ENCODE measurements at places on chromosomes 12 and 14.
A peak's percentile ranks its signal among the peaks of the same experiment; 100 is the strongest.

GRCh38 chr14:32808644-32809043, 130.0 kb upstream of the NPAS3 start:
- DNase-seq = no peak

DNA sequence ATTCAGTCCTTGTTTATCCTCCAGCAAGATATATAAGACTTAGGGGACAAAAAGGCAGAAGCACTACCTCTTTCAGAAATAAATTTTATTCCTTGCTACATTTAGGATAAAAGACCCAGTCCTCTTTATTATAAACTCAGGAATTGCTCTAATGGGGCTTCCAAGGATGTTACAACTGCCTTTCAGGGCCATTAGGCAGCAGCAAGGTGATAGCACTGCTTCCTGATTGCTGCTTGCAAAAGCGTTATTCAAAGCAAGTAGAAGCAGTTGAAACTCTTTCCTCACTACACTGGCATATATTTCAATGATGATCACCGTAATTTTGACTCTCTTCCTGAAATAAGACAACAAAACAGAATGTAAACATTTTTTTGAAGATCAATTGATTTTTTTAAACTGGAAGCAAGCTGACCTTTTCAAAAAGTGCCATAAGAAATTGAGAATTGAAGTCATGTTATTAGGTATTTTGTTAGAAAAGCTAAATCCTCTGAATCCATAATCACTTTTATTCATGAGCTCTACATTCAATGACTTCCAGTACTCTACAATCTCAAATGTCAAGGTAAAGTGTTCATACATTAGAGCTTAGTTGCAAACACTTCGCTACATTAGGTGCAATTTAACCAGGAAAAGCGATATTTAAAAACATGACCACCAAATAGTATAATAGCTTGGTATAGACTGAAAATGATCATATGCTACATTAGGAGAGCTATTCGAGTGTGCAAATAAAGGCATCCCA, 233.4 kb upstream of the SYT10 start:
- no peak for DNase-seq

DNA sequence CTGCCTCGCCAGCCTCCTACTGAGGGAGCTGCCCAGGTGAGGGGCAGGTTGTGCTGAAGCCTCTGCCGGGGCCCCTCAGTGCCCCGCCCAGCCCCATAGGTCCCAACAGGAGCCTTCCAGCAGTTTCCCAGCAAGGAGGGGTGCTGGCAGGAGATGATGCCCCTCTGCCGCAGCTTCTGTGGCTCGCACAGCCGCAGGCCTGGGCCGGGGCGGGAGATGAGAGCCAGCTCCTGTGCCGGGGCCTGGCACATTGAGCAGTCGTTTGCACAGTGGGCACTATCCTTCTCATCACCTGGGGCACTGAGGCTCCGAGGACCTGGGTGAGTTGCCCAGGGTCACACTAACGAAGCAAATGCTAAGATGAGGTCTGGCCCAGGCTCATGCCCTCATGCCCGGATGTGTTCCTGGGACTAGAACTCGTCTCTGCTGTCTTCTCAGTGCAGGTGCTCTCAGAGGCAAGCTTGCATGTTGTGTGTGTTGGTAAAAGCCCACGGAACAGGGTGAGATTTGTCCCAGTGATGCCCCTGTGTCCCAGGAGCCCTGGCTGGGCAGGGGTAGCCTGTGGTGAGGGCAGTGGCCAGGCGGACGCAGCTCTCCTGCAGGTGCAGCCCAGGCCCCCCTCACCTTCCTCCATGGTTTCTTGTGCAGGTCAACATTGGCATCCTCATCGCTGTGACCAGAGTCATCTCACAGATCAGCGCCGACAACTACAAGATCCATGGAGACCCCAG, 177.5 kb downstream of the ADGRD1 start:
- DNase-seq = no peak

DNA sequence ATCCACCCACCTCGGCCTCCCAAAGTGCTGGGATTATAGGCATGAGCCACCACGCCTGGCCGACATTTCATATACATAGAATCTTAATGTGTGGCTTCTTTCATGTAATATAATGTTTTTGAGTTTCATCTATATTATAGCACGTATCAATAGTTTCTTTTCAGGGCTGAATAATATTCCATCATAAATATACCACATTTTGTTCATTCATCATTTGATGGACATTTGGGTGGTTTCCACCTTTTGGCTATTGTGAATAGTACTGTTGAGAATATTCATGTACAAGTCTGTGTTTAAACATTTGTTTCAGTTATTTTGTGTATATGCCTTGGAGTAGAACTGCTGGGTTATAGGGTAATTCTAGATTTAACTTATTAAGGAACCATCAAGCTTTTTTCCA, 12.0 kb downstream of the ACVR1B start:
- no peak for DNase-seq

DNA sequence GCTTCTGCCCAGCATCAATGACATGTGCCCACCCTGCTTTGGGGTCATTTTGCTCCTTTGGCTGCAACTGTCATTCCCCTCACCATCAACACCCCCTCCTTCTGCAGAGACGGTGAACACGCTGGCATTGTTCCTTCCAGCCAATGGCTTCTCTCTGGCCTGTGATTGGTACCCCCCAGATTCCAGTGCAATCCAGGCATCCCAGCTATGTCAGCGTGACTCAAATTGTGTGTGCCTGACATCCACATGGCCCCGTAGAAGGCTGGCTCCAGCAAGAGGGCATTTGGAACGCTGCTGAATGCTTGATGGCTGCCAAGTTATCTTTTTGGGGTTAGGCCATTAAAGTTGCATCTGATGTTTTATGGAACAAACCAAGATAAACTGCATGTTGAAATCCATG, 21.0 kb upstream of the CCND2 start:
- DNase-seq = no peak

- no peak for DNase-seq
These were observed 49.2 kb upstream of the LTA4H start for GRCh38 chr12:96084624-96085023.

DNA sequence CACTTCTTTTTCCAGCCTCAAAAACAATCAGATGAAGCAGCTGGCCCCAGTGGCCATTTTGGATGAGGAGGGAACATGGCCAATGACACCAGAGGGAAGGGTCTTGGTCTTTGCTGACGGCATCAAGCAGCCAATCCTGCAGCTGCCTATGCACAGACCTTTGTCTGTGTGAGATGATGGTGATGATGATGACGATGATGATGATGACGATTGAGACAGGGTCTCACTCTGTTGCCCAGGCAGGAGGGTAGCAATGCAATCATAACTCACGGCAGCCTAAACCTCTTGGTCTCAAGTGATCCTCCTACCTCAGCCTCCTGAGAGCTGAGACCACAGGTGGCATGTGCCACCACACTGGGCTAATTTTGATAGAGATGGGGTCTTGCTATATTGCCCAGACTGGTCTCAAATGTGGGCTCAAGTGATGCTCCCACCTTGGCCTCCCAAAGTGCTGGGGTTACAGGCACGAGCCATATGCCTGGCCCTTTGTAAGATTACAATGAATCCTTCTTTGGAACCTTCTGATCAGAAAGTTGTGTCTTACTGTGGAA, 26.5 kb upstream of the NCOR2 start:
- DNase-seq = no peak

DNA sequence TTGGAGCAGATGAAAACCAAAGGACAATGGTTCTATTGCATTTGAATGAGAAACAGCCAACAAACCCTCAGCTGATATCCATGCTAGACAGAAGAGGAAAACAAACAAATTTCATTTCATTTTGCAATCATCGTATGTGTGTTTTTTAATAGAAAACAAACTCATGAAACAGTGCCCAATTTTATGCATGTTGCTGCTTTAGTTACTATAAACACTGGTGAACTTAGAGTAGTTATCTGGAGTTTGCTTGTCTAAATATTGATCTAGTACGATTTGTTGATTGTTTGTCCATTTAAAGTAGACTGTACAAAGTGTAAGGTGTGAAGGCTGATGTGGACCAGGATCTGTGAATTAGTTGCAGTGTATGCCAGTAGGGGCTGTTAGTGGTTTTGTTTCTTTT, 166.6 kb downstream of the KITLG start:
- DNase-seq = no peak

DNA sequence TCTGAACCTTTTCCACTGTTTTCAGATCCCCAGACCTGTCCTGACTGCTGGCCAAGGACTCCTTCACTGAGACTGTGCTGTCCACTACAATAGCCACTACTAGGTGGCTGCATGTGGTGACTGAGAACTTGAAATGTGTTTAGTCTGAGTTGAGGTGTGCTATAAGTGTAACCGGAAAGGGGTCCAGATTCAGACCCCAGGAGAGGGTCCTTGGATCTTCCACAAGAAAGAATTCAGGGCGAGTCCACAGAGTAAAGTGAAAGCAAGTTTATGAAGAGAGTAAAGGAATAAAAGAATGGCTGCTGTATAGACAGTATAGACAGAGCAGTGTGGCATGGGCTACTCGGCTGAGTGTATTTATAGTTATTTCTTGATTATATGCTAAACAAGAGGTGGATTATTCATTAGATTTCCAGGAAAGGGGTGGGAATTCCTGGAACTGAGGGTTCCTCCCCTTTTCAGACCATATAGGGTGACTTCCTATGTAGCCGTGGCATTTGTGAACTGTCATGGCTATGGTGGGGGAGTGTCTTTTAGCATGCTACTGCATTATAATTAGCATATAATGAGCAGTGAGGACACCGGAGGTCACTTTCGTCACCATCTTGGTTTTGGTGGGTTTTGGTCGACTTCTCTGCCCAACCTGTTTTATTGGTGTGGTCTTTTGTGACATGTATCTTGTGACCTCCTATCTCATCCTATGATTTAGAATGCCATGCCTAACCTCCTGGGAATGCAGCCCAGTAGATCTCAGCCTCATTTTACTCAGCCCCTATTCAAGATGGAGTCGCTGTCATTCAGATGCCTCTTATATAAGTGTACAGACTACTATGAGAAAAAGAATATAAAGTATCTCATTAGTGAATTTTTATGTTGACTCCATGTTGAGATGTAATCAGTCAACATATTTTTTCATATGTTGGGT, 70.0 kb upstream of the SRSF5 start:
- no peak for DNase-seq

DNA sequence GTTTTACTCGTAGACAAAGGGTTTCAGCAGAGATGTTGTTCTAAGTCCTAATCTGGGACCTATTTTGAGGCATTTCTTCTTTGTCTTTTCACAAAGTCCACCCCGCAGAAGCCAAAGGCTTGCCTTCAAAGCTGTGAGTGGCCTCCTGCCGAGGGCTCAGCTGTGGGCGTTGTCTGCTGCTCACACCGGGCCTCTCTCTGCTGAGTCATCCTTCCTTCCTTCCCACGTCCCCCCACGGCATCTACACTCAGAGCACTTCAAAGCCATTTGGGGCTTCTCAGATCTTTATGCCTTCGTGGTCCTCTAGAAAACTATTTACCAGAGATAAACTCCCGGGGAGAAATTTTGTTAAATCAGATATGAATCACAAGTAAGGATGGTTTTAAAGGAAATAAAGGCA, 115.9 kb upstream of the TMPO start:
- DNase-seq = no peak

DNA sequence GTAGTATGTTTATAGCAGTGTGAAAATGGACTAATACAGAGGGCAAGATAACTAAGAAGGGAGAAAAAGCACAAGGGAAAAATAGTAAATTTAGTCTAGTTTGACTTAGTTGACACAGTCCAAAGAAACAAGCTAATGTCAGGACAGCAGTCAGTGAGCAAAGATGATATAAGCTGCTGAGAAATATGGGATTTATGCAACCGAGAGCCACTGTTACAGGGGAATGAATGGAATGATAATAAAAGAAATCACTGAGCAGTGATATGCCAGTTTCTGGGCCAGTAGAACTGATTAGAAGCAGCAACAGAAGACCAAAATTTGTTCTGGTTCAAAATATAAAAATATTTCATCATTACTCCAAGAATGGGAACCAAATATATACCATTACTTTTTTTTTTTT, 60.1 kb downstream of the R3HDM2 start:
- no peak for DNase-seq

GRCh38 chr12:101927999-101928398, 50.6 kb downstream of the DRAM1 start:
- no peak for DNase-seq

GRCh38 chr14:47442211-47442610, 233.2 kb downstream of the MDGA2 start:
- DNase-seq = no peak

DNA sequence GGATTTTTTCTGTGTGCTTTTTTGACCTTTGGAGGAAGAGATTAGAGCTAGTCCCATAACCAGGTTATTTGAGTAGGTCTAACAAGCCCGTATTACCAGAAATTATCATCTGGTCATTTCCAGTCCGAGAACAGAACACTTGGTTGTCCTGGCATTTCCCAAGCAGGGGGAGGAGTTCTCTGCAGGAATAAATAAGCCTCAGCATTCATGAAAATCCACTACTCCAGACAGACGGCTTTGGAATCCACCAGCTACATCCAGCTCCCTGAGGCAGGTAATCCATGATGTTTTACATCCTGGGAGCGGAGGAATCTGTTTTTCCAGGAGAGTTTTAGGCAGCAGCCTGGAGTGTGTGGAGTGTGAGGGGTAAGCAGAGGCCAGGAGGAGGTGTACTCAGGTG, at the start of gene SERPINA3:
Gene SERPINA3, plus strand, starts transcription at position 218 of the 400 bp plus-strand sequence. CDS start 2,051 bp downstream, outside the sequence.
- DNase-seq = peak; percentile 37

DNA sequence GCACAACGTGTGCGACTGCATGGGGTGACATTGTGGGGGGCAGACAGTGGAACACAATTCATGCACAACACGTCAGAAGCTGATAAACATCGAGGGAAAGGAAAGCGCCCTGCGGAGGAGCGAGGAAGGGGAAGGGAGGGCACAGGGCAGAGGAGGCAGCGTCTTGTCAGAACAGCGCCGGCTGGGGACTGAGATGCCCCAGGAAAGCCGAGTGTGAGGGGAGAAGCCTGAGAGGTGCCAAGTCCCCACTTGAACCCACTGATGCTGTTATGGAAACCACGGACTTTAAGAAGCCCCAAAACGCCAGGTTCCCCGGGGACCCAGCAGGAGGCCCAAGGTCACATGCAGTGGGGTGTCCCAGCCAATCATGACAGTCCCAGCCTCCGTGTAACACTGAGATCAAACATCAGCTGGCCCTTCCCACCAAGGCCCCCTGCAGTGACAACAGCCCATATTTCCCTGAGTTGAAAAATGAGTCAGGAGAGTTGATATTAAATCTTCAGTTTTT, 70.0 kb downstream of the GALNT9 start:
- DNase-seq = no peak

- peak; percentile 88 for DNase-seq
These were observed 35.8 kb downstream of the BHLHE41 start for GRCh38 chr12:26088998-26089397.

- DNase-seq = no peak
These were observed 13.9 kb downstream of the EVL start for GRCh38 chr14:100078997-100079725.

DNA sequence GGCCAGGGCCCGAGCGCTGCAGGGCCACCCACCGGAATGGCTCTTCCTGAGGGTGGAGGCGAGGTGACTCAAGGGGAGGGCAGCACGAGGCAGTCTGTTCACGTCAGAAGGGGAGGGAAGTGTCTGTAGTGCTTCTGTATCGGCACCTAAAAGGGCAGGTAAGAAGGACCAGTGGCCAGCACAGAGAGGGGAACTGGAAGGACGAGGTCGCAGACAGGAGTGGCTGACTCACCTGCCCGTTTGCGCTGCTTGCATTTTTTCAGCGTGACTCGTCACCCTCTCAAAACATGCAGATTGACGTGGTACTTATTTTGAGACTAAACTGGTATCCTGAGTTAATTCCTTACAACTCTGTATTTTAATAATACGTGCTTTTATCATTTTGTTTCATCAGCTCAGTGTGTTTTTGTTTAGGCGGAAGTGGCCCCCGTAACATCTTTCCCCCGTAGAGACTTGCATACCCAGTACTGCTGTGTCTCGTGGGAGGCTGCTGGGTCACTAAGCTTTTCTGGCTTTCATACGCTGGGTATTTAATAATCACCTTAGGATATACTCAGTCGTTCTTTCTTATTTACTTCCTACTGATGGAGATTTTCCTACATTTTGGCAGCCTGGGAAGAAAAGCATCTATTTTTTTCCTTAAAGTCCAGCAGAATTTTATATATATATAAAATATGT, 26.4 kb downstream of the SFSWAP start:
- peak; percentile 98 for DNase-seq

Data from trophoblast cell (in vitro differentiated cells and primary cell).